ENCODE measurements at places on chromosomes 12 and 14. TPM values are rescaled to one million over a fixed set of nuclear protein-coding genes. Genes with fewer than 3 reads are reported as not detected.

The KRT6A gene
- not detected for total RNA-seq

The FGD4 gene
- 7.6 TPM for total RNA-seq

DNA sequence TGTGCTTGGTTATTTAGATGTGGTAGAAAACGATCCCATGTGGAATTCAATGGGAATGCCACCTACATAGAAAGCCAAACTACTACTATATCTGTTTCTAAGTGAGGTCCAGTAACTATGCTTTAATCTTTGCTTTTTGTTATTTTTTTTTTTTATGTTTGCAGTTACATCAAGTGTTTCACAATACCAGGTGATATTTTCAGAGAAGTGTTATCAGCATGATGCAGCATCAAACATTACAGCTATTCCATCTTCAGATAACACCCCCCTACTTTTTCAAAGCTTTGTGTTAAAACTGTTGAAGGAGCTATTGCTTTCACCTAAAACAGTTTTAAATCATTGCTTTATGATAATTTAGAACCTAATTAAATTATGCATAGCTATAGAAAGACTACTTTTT lies 163.8 kb upstream of the SLC16A7 start:
- no peaks in the 10 kb centered on the region for H3K36me3 ChIP-seq
- H3K4me3 ChIP-seq, result no peak overlapping the region
- no peak for DNase-seq
- peaks cover 11% of the 10 kb centered on the region for H3K4me1 ChIP-seq
- no peaks in the 10 kb centered on the region for H3K27me3 ChIP-seq

- H3K4me1 ChIP-seq, result no peaks in the 10 kb centered on the region
- peaks cover 24% of the 10 kb centered on the region for H3K27me3 ChIP-seq
- H3K27ac ChIP-seq, result no peak overlapping the region
- H3K36me3 ChIP-seq, result no peaks in the 10 kb centered on the region
- no peak overlapping the region for H3K4me3 ChIP-seq
- no peak for DNase-seq
These were observed 8.3 kb upstream of the CRACR2A start for GRCh38 chr12:3761116-3761735.

The FAM181A gene
- total RNA-seq, result not detected

The PKP2 gene
- 2.1 TPM for total RNA-seq

The ARF3 gene
- 144 TPM for total RNA-seq

- H3K4me3 ChIP-seq, result peak overlapping the region; percentile 34
- peak overlapping the region; percentile 85 for H3K27ac ChIP-seq
- peaks cover 16% of the 10 kb centered on the region for H3K36me3 ChIP-seq
- no peak for DNase-seq
- H3K4me1 ChIP-seq, result peaks cover 50% of the 10 kb centered on the region
- no peaks in the 10 kb centered on the region for H3K27me3 ChIP-seq
These were observed 11.6 kb downstream of the STX2 start for GRCh38 chr12:130827432-130827831.

The GNPNAT1 gene
- 30.2 TPM for total RNA-seq

DNA sequence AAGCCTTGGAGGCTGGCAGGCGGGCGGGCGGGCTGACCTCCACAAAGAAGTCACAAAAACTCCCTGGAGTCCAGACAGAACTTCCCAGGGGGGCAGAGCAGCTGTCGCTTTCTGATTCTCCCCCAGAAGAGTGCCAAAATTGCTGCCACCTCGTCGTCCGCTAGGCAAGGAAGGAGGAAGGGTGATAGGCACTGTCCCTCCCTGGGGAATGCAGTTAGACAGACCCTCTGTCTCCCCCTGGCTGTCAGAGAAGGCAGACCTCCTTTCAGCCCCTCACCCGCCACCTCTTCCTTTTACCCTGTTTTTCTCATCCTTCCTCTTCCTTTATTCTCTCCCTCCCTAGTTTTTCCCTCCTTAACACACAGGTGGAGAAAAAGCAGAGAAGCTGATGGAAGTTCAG lies 18.7 kb downstream of the GRIN2B start:
- H3K36me3 ChIP-seq, result no peaks in the 10 kb centered on the region
- no peaks in the 10 kb centered on the region for H3K4me1 ChIP-seq
- H3K27me3 ChIP-seq, result peaks cover 3% of the 10 kb centered on the region
- no peak overlapping the region for H3K27ac ChIP-seq

DNA sequence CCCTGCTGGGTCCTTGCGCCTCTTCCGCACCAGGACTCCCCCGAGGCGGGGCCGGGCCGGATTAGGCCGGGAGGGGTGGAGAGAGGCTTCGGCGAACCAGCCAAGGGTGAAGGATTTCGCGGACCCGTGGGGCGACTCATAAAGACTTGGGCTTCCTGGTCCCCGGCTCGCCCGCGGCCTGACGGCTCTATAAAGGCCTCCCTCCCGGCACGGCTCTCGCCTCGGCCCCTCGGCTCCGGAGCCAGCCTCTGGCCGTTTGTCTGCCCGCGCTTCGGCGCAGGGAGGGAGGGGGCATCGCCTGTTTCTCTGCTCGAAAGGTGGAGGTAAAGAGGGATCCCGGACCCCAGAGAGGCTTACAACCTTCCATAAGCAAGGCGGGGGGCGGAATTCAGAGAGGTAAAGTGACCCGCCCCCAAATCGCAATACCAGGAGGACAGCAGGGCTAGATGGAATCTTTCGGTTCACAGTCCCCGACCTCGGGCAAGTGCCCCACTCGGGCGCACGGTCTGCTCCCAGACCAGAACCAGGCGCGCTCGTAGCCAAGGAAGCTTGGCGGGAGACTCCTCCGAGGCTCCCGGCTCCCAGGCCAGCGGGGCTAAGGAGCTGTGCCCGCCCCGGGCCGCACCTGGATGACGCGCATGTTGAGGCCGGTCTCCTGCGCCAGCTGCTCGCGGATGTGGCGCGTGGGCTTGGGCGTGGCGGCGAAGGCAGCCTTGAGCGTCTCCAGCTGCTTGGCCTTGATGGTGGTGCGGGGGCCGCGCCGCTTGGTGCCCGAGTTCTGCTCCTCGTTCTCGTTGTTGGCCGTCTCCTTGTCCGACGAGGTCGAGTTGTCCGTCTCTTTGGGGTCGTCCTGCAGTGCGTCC lies 3.9 kb downstream of the LHX5 start:
- H3K27me3 ChIP-seq, result peaks cover 67% of the 10 kb centered on the region
- no peak for DNase-seq
- no peak overlapping the region for H3K27ac ChIP-seq
- no peaks in the 10 kb centered on the region for H3K36me3 ChIP-seq
- peaks cover 14% of the 10 kb centered on the region for H3K4me1 ChIP-seq

GRCh38 chr14:64971943-64972791 lies at the start of gene RAB15:
Gene RAB15 (minus strand): TSS chr14:64972336. CDS start chr14:64972076, 260 bp downstream.
- DNase-seq, result no peak
- H3K27ac ChIP-seq, result peak within 1 kb of the TSS; percentile 41
- no peaks in the 10 kb centered on the region for H3K36me3 ChIP-seq
- peaks cover 34% of the 10 kb centered on the region for H3K4me1 ChIP-seq

The TDP1 gene
- total RNA-seq, result 18.6 TPM

GRCh38 chr12:46402941-46403718 lies 30.6 kb upstream of the SLC38A2 start:
- H3K27ac ChIP-seq, result peak overlapping the region; percentile 80
- no peak overlapping the region for H3K4me3 ChIP-seq
- peaks cover 17% of the 10 kb centered on the region for H3K36me3 ChIP-seq
- no peak for DNase-seq
- H3K27me3 ChIP-seq, result no peaks in the 10 kb centered on the region

The SRRM4 gene
- not detected for total RNA-seq

GRCh38 chr12:89494411-89495231 lies 30.0 kb downstream of the GALNT4 start:
- H3K4me1 ChIP-seq, result no peaks in the 10 kb centered on the region
- H3K27me3 ChIP-seq, result no peaks in the 10 kb centered on the region
- no peak for DNase-seq
- H3K4me3 ChIP-seq, result no peak overlapping the region
- H3K27ac ChIP-seq, result no peak overlapping the region

All from osteocyte (in vitro differentiated cells).